Breast epithelium (tissue), 4 donors: ENCODE measurements at places on chromosomes 2 and 18. TPM values are rescaled to one million over a fixed set of nuclear protein-coding genes. Genes with fewer than 3 reads are reported as not detected.

DNA sequence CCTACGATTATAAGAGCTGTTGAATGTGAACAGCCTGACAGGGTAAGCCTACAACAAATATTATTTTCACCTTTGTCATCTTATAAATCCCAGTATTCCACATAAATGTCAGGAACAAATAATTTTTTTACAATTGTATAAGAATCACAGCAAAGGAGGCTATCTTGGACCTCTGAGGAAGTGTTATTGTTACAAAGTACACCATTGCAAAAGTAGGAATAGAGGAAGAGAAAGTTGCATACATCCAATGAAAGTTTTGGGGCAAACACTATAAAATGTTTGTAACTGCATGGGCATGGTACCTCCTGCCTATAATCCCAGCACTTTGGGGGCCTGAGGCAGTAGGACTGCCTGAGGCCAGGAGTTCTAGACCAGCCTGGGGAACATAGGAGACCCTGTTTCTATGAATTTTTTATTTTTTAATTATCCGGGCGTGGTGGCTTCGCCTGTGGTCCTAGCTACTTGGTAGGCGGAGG lies 715 bp upstream of the MEMO1 start:
- no peak for DNase-seq

DNA sequence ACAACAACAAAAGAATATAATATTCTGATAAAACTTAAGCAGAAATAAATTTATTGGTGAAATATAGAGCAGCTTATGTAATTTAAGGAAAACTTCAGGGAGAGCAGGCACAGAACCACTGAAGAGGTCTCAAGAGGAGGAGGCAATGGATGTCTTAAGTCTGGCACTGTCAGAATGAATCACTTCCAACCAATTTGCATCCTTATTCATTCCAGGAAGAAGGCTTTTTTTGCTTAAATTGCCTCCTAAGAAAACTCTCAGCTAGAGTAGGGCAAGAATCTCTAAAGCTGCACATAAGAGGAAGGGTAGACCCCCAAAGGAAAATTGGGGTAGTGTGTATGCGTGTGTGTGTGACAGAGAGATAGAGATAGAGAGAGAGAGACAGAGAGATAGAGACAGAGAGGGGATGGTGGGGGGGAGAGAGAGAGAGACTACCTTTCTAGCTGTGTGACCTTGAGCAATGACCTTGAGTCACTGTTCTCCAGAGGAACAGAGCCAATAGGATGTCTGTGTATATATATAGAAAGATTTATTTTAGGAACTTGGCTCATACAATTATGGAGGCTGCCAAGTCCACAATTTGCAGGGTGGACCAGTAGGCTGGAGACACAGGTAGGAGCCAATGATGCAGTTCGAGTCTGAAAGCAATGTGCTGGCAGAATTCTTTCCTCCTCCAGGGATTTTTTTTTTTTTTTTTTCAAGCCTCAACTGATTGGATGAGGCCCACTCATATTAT lies 96.4 kb upstream of the LINC00305 start:
- no peak for DNase-seq

- no peak for DNase-seq
Measured at GRCh38 chr2:150619607-150620330, 132.3 kb upstream of the RND3 start.

- DNase-seq: no peak
Measured at GRCh38 chr18:46169464-46169941, 65.3 kb downstream of the HAUS1 start.

DNA sequence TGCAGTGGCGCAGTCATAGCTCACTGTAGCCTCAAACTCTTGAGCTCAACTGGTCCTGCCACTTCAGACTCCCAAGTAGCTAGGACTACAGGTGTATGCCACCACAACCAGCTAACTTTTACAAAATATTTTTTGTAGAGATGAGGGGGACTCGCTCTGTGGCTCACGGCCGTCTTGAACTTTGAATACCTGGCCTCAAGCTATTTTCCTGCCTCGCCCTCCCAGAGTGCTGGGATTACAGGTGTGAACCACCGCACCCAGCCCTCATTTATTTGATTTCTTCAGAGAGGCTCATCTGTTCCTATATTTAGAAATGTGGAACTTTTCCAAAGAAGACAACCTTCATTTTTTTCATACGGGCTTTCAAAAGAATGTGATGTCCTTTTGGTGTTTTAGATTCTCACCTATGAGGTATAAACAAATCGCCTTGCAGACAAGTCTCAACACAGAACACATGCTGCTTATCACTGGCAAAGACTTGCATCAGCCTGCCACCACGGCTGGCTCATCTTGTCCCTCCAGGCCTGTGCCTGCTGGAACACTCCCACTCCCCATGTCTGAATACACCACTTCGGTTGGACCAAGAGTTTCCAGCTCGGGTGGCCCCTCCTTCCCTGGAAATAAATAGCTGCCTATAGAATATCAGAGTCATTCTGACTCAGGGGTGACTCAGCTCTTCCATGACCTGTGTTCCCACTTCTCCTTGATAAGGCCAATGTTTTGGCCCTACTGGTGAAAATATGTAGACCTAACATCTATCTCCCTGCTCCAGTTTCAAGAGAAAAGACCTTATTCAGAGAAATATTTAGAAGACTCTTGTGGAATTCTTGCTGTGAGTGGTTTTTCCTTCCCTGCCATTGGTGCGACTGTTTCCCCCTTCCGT lies 202.6 kb downstream of the TGIF1 start:
- peak; percentile 34 for DNase-seq

Gene BBS5
- total RNA-seq: 9.2 TPM

GRCh38 chr2:16187482-16187817 lies 247.1 kb downstream of the MYCN start:
- DNase-seq: no peak

DNA sequence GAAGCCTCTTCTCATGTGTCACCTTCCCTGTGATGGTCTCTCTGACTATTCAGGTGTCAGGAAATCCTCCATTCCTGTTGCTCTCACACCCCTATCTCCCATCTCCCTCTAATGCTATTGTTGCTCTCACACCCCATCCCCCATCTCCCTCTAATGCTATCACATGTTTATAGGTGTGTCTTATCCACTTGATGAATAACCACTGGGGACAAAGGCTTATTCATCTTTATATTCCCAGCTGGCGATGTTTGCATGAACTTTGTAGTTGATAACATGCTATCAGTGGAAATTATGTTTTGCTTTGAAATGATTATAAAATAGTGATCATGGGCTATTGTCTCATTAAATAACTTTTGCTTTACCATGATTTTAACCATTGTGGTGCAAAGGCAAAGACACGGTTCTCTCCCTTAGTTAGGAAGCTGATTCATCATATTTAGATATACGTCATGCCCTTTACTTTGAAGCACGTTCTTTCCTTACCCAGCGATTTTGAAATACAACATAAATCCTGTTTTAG lies 220.5 kb downstream of the PMAIP1 start:
- no peak for DNase-seq

GRCh38 chr18:50044402-50044801 lies 150.5 kb downstream of the MYO5B start:
- no peak for DNase-seq

DNA sequence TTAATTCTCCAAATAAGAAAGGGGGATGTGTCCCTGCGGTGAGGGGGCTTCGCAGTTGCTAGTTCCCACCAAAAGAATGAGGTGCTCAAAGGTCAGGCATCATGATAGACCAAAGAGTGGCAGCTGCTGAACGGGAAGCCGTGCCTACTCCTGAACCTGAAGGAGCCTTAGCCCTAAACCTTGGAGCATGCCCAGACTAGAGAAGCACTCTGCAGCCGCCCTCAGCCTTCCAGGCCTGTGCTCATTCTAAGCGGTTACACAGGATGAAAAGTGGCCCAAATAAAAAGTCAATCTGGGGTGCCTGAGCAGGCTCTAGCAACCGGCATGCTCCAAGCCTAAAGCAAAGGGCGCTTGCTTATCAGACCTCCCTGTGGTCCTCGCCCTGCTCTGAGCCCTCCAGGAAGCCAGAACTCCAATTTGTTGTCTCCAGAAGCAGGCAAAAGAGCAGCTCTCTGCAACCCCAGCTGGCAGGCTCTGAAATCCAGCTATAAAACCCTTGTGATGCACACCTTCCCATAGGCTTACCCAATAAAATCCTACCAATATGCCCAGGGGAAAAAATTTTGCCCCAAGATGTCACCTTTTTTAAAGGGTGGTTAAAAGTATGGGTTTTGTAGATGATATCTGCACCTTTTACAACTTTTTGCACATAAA lies 17.5 kb downstream of the UXS1 start:
- no peak for DNase-seq

DNA sequence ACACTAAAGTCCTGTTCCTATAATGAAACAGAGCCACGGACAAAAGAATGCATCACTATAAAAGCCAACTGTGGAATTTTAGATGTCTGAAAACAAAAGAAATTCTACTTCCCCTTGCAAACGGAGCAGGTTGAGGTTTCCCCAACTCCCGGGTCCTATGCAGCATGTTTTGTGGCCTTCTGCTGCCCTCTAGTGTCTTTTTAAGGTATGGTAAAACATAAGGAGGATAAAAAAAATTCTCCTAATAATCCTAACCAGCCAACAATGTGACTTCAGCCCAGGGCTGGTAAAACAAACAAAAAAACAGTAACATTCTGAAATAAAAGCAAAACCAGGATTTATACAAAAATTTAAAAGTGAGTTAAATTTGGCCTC lies 539.5 kb downstream of the NRXN1 start:
- no peak for DNase-seq

DNA sequence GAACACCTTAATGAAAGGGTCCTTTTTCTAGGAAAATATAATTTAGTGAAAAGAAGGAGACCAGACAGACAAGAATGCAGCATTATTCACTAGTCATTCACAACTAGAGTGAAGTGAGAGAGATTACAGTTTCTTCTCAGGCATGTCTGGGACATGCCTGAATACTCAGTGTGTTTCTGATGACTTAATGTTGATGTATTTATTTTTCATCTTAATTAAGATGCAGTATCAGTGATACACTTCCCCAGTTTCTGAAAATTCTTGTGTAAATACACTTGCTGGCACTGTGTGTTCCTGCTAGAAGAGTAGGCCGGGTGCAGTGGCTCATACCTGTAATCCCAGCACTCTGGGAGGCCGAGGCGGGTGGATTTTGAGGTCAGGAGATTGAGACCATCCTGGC lies 143.6 kb downstream of the MYO3B start:
- DNase-seq: no peak

Gene COL4A3
- 3.3 TPM for total RNA-seq

DNA sequence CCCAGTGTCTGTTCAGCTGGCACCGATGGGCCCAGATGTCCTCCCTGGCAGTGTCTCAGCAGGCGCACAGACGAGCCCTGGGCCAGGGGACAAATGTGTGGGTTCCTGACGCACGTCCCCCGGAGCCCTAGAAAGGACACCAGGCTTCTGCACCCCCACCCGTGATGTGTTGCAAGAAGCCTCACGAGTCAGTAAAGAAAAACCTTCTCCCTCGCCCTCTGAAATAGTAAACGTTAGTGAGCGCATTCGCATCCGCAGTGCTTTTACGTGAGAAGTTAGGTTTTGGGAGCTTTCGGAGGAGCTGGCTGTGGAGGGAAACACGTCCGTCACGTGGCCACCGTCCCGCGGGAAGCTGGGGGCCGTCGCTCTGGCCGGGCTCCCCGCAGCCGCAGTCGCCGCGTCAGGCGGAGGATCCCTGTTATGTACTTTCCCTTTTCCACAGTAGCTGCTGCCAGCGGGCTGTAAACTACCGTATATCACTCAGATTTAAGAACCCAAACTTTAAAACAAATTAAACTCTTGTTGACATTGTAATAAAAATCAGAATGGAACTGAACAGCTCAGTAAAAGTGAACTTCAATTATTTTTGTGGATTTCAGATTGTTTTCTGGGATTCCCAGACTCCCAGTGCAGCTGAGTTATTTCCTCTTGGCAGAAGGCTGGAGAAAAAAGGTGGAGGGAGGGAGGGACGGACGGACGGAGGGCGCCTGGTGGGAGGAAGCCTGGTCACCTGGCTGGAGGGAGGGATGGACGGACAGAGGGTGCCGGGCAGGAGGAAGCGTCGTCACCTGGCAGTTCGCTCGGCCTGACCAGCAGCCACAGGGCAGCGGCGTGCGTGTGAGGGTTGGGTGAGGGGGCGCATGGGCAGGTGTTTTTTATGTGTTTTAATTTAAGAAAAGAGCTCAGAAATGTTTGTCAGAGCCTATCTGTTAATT lies 112.1 kb downstream of the NFATC1 start:
- DNase-seq: peak; percentile 59

- DNase-seq: no peak
Measured at GRCh38 chr2:95670167-95670566, 78.4 kb downstream of the TRIM43 start.

GRCh38 chr18:6009756-6010155 lies 114.4 kb upstream of the TMEM200C start:
- no peak for DNase-seq

- DNase-seq: no peak
Measured at GRCh38 chr2:106867196-106867953, 18.6 kb downstream of the ST6GAL2 start.

Gene DNER
- 1.6 TPM for total RNA-seq

GRCh38 chr18:35588995-35589394 lies 7.5 kb downstream of the GALNT1 start:
- DNase-seq: no peak

DNA sequence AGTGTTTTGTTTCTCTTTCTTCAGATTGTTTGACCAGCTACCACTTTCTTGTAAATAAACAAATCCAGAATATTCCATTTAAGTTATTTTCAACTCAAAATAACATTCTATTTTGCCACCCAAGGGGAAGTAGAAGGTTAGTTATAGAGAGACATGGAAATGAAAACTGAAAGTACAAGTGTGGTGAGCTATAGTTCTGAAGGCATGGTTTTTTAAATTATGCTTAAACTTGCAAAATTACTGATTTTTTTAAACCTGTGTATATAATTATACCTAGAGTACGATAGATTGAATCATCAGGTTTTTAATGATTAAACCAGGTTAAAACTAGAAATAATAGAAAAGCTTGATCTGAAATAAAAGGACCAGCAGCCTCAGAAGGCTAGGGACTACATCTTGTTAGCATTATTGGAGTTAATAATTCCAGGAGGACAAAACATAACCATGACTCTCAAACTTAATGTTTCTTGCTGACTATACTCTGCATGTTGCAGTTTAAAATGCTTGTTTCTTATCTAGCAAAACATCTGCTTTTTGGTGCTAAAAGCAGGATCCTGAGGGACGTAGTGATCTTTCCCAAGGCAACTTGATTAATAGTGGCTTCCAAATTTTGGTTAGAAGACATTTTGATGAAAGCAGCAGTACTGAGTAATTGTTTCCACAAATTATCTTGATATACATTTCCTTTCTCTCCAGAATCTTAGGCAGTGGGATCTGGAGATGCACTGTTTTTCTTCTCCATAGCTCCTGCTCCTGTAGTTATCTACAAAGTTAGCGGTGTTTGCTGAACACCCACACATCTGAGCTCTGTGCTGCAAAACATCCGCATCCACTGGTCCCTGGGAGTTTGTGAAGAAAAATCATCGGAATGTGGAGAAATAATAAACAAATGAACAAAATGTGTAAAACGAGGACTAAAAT lies 327.2 kb upstream of the PKDCC start:
- DNase-seq: no peak
